ENCODE measurements at places on chromosomes 3 and 15.

DNA sequence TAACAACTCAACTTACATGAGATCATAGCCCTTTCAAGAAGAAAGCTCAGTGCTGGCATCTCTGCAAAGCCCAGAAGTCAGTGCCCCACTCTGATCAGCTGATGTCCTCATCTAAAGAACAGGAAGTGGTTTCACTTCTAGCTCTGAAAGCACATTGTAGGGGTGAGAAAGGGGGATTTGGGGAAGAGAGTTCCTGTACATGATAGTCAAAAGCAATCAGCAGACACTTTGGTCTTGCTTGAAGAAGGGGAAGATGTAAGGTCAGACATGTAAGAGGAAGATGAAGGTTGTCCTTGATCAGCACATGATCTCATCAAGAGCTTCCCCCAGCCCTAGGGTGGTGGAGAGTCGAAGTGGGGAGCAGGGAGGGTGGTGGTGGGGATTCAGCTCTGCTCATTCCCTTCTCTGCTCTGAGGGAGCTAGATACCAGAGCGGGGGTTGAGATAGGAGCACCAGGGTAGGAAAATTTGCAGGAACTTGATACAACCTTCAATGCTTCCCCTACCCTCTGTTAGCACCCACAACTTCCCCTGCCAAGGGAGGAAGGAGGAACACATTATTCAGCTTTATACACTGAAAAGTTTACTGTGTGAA lies 76.4 kb upstream of the ETV5 start:
- no peak for DNase-seq

GRCh38 chr15:62066663-62067447 lies at the start of gene C2CD4A:
C2CD4A (plus strand) TSS chr15:62066977; CDS start chr15:62067614, 637 bp downstream.
- no peak for DNase-seq

- DNase-seq, result no peak
Measured at GRCh38 chr3:12586403-12586802, 29.5 kb downstream of the MKRN2 start.

GRCh38 chr15:69414701-69415167 lies 585 bp downstream of the KIF23 start:
- peak; percentile 93 for DNase-seq

GRCh38 chr3:194615226-194615625 lies 18.0 kb downstream of the TMEM44 start:
- no peak for DNase-seq

DNA sequence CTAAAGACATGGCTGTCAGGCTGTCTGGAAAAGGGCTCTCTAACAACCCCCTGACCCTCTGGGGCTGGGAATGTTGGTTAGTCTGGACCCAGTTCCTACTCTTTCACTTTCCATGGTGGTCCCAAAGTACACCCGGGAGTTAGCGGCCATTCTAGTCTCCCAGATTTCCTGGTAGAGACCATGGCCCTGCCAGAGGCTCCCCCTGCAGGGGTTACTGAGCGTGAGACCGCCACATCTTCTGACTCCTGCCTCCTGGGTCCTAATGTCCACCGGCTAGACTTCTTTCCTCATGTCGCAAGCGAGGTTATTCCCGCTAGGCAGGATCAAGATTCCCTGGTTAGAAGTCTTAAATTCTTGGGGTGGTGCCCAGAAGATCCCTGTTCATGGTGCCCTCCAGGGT lies 540.0 kb upstream of the ROBO1 start:
- DNase-seq, result no peak

GRCh38 chr3:52119099-52119498 lies 35.1 kb downstream of the POC1A start:
- no peak for DNase-seq

- DNase-seq, result peak; percentile 92
Measured at GRCh38 chr3:45100981-45101407, 45.2 kb downstream of the CDCP1 start.

- DNase-seq, result no peak
Measured at GRCh38 chr3:66392966-66393332, 107.9 kb downstream of the LRIG1 start.

GRCh38 chr15:88954431-88955277 lies 41.5 kb upstream of the MFGE8 start:
- DNase-seq, result no peak

GRCh38 chr3:69368129-69368741 lies 17.7 kb downstream of the FRMD4B start:
- DNase-seq, result peak; percentile 58

DNA sequence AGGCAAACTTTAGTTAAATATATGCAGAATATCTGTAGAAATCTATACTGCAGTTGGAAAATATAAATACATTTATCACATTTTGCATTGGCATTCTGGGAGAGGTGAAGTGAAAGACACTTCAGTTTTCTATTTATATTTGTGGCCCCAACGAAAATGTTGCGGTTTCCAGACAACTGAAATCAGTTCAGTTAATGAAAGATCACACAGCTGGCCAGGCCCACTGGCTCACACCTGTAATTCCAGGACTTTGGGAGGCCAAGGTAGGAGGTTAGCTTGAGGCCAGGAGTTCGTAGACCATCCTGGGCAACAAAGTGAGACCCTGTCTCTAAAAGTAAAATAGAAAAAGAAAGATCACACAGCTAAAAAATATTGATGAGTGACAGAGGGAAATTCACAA lies 11.9 kb upstream of the CLASP2 start:
- no peak for DNase-seq

DNA sequence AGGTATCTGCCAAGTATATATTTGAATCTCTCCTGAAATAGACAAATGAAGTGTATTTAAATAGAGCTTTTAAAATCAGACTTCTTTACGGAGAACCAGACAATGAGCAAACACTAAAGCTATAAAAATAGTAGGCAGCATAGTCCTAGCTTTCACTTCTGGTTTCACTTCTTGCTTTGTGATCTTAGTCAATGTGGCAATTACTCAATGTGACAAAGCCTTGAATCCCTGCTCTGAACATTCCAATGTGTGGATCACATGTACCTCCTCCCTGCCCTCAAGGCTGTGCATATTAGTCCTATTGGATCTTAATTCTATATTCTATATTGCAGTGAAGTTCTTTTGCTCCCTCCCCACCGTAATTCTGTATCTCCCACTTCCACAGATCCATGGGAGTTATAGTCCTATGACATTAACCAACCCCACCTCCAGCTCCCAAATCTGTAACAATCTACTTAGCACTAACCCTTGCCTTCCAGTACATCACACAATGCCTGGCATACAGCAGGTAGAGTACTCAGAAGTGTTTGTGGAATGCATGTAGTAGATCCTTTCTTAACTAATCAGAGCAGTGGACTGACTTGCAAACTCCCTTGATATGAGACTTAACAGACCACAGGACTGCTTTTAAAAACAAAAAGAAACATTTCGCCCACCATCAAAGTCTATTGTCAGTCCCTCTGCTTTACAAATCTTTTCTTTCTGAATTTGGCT lies 24.3 kb upstream of the CP start:
- DNase-seq, result peak; percentile 76

DNA sequence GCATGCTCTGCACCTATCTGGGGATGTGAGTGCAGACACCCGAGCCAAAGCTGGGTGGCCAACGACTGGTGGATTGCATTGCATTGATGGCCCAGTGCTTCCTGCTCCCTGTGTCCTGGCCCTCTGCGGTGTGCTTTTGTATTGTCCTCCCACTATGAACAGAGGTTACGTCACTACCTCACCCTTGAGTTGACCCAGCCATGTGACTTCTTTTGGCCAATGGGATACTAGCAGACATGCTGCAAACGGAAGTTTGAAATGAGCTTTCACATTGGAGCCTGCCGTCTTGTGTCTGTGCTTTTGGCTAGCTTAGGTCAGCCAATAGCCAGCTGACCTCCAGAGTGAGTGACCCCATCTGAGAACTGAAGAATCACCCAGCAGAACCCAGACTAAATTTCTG lies 15.3 kb upstream of the TBC1D21 start:
- peak; percentile 16 for DNase-seq
